ENCODE measurements at places on chromosomes 3 and 15.

GRCh38 chr3:156300929-156301840 is 180.8 kb downstream of the KCNAB1 start:
- no peak for DNase-seq

DNA sequence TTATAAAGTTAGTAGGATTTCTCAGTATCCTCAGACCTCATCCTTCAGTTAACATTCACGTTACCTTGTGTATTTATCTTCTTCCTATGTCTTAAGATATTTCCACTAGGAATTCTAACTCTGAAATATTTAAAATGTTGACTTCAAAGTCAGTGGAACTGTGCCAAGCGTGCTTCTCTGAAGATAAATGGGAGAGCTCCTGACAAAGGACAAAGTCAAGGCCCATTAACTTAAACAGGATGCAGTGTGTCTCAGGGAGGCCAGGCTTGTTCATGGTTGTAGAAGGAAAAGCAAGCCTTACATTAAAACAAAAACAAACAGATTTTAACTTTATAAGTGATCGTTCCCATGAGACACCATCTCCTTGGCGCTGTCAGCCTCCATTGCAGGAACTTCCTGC is 41.5 kb downstream of the ABHD17C start:
- DNase-seq = no peak

GRCh38 chr15:97461226-97461625 is 499.3 kb upstream of the ARRDC4 start:
- no peak for DNase-seq

- DNase-seq = no peak
These were observed 2.6 kb downstream of the ITIH4 start for GRCh38 chr3:52827866-52828376.

DNA sequence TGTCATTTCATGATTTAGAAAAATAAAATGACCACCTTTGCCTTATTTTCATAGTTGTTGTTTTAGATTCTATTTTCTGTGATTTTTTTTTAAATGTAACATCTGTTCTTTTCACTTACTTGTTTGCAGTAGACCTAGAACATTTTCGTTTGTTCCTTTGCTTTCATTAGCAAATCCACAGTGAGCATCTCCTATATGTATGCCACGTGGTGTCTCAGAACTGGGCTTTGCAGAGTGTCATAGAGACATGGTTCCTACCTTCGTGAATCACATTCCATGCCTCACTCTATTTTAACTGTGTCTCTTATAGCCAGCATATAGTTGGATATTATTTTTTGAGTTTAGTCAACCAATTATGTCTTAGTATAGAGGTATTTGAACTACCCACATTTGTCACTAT is 118.2 kb downstream of the KLF13 start:
- no peak for DNase-seq

DNA sequence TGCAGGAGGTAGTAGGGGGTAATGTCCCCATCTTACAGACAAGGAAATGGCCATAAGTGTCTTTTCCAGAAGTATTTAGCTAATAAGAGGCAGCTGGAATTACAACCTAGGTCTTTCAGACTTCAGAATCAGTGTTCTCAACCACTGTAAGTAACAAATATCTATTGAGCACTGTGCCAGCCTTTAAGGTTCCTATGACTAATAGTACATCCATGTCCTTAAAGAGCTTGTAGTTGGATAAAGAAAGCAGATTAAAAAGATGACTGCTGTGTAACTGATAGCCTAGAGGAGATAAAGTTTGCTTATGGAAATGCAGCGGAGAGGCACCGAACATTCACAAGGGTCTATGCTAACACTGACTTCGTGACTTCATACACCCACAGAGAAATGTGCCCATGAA is 136.0 kb downstream of the KCNMB2 start:
- no peak for DNase-seq
